ENCODE measurements at places on chromosomes 1 and 21. TPM values are rescaled to one million over a fixed set of nuclear protein-coding genes. Genes with fewer than 3 reads are reported as not detected.

DNA sequence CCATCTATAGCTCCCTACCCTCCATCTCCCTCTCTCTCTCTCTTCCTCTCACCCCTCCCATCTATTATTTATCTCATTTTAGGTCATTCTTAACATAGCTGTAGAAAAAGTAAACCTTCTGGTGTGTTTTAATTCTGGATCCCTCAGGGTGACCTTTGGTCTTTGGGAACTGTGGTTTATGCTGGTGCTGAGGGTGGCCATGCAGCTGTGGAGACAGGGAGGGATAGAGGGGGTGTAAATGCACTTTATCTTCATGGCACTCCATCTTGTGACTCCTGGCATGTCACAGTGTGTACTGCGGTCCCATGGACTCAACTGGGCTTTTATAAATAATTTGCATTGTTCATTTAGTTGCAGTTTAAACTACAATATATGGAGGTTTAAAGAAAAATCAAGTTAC is 50.2 kb upstream of the RUNX1 start:
- no peaks in the 10 kb centered on the region for H3K36me3 ChIP-seq
- DNase-seq: no peak
- no peaks in the 10 kb centered on the region for H3K27me3 ChIP-seq
- H3K27ac ChIP-seq: no peak overlapping the region

- DNase-seq: no peak
- peaks cover 5% of the 10 kb centered on the region for H3K4me1 ChIP-seq
- no peaks in the 10 kb centered on the region for H3K36me3 ChIP-seq
- no peak overlapping the region for H3K4me3 ChIP-seq
- no peaks in the 10 kb centered on the region for H3K27me3 ChIP-seq
These were observed 6.5 kb upstream of the S100A7 start for GRCh38 chr1:153466908-153467307.

DNA sequence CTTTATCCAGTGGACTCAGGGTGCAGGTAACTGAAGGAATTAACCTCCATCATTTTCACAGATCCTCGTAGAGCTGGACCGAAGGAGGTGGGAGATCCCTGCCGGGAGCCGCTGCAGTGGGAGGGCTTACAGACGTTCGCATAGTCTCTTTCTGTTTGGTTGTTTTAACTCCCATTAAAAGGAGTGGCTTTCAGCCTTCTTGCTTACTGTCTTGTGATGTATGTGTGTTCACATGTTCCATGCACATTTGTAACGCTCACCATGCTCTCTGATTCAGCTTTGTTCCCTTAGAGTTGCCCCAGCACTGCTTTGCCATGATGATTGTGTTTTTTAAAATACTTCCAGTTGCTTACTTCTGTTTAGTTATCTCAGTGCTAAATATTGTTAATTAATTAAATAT is 85.8 kb downstream of the ADARB1 start:
- DNase-seq: no peak
- H3K27ac ChIP-seq: no peak overlapping the region
- peaks cover 8% of the 10 kb centered on the region for H3K36me3 ChIP-seq
- H3K4me3 ChIP-seq: no peak overlapping the region

- H3K27me3 ChIP-seq: no peaks in the 10 kb centered on the region
- H3K4me1 ChIP-seq: no peaks in the 10 kb centered on the region
- H3K27ac ChIP-seq: no peak overlapping the region
- H3K36me3 ChIP-seq: no peaks in the 10 kb centered on the region
- H3K4me3 ChIP-seq: no peak overlapping the region
These were observed 610.9 kb downstream of the LRRIQ3 start for GRCh38 chr1:73587080-73587479.

DNA sequence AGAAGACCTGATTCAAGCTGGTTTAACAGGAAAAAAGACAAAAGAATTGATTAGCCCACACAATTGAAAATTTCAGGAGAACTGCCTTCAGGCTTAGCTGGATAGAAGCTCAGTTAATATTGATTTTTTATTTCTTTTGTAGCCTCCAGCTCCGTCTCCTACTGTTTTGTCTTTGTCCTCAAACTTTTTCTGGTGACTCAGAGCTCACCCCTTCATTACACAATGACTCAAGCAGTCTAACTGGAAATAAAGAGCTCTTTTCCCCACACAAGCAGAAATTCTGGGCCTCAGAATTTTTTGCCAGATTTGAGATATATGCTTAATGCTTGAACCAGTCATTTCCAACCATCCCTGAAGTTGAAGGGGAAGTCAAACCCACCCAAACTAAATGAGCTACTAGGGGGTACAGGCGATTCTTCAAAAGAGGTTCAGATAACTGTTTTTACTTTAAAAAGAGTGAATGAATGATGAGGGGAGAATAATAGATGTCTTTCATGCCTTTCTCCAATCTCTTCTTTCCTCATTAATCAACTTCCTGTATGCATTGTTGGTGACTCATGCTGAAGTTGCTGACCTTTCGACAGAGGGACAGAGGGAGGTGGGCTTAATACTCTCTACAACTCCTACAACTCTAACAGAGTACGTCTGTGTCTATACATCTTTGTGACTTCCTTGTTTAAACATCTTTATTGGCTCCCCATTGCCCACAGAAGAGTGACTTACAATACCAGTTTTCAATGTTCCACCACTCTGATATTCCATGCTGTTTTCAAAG is 6.2 kb upstream of the ACP6 start:
- no peaks in the 10 kb centered on the region for H3K27me3 ChIP-seq
- H3K4me3 ChIP-seq: no peak overlapping the region
- no peak overlapping the region for H3K27ac ChIP-seq
- no peaks in the 10 kb centered on the region for H3K36me3 ChIP-seq

Gene COL9A2
- 4.6 TPM for total RNA-seq

Gene CFHR3
- total RNA-seq: not detected
